Stimulated activated CD8-positive, alpha-beta memory T cell treated with anti-CD3 and anti-CD28 coated beads, Interleukin-7, amount 100 ng/mL, for 48 hours (primary cell): ENCODE measurements at places on chromosomes 6 and 20.

GRCh38 chr6:20534295-20535262, at the start of gene CDKAL1:
CDKAL1 (plus strand) TSS chr6:20534457; CDS start chr6:20546351, 11,894 bp downstream.
- peak; percentile 64 for DNase-seq

GRCh38 chr20:1894951-1895673, at the start of gene SIRPA:
SIRPA (plus strand) TSS chr20:1895407; CDS start chr20:1895448, 41 bp downstream.
- DNase-seq: no peak

DNA sequence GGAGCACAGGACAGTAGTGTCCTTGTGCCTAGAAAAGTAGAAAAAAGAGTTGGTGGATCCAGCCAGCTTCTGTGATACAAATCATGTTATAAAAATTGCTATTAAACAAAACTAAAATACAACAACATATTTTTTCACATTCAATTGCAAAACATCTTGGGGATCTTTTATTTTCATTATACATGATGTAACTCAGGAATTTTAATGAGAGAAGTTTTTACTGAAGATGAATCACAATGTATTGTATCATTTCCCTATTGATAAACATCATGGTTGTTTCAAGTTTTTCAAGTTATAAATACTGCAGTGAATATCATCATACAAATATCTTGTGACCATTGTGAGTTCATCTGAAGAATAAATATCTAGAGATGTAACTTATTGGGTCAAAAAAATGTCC, 608.0 kb downstream of the PHF3 start:
- no peak for DNase-seq

GRCh38 chr20:2178318-2179232, 76.9 kb downstream of the STK35 start:
- DNase-seq: no peak

- DNase-seq: no peak
Observed at GRCh38 chr6:192313-192664, 100.0 kb upstream of the DUSP22 start.
